CD4-positive, alpha-beta T cell treated with Interferon alpha-2 for 1 hour (primary cell): ENCODE measurements at places on chromosomes 16 and 17.

- no peak for DNase-seq
Observed at GRCh38 chr17:82239926-82240505, 11.2 kb downstream of the SLC16A3 start.

DNA sequence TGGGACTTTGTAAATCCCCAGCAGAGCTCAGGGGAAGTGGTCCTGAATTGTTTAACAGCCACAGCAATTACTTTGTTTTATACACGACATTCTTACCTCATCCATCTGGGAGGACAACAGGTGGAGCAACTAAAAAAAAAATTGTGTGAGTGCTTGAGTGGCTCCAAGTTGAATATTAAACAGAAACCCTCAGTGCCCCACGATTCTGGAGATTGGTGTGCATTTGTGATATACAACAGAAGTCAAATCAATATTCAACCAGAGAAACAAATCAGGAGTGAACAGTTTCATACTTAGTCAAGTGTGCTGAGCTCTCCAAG is 204.8 kb downstream of the HAPSTR1 start:
- no peak for DNase-seq

- no peak for DNase-seq
Observed at GRCh38 chr16:3444032-3444388, 530 bp downstream of the NAA60 start.

GRCh38 chr17:50798424-50799288 is 31.3 kb upstream of the ANKRD40CL start:
- DNase-seq: no peak

DNA sequence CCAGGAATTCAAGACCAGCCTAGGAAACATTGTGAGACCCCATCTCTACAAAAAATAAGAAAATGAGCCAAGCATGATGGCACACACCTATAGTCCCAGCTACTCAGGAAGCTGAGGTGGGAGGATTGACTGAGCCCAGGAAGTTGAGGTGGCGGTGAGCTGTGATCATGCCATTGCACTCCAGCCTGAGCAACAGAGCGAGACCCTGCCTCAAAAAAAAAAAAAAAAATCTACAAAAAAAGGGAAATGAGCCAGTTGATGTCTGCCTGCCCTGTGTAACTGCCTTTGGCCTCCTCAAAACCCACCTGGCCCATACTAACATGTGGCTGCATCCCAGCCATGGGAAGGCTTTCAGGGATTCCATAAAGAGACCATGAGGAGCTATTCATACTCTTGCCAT is 4.5 kb downstream of the RANBP10 start:
- DNase-seq: peak; percentile 54

GRCh38 chr17:57480438-57481196 is 224.3 kb downstream of the MSI2 start:
- DNase-seq: no peak

DNA sequence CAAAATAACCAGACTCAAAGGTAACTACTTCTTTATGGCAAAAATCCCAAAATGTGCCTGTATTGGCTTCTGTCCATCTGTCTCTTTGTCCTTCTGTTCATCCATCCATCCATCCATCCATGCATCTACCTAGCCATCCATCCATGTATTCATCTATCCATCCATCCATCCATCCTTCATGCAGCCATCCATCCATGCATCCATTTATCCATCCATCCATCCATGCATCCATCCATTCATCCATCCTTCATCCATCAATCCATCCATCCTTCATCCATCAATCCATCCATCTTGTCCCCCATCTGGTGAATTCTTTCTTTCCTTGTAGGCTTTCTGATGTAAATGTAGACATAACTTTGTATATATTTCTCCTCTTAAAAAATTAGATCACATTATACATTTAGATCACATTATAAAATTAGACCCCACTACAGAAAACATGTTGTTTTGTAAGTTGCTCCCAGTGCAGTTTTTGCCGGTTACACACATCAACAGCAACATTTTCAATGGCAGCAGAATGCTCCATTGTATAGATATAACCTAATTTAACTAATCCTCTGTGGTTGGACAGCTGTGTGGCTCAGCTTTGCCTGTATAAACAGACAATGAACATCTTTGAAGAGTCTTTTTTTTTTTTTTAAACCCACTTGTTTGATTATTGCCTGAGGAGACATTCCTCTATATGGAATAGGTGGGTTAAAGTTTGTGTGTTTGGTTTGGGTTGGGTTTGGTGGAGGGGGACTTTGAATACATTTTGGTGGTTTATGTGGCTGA is 72.0 kb downstream of the MSI2 start:
- DNase-seq: no peak

- no peak for DNase-seq
Observed at GRCh38 chr17:66076546-66077190, 115.3 kb downstream of the CEP112 start.

DNA sequence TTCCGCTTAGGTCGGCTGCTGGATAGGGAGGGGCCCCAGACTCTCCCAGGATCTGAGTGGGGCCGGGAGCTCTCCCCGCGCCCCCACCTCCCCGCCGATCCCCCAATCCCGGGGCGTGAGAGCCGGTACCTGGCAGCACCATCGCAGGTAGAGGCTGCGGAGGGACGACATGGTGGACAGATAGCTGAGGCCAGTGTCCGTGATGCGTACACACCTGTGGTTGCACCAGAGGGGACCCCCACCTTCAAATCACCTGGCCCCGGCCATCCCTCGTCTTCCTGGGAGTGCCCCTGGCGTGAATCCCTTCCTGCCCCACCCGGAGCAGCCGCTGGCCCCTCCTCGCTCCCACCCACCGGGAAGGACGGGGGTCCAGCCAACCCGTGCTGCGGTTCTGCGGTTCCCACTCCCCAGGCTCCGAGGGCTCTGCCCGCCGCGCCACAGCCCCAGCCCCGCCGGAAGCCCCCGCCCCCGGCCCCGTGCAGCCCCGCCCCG is 4.7 kb upstream of the WDR24 start:
- DNase-seq: no peak

DNA sequence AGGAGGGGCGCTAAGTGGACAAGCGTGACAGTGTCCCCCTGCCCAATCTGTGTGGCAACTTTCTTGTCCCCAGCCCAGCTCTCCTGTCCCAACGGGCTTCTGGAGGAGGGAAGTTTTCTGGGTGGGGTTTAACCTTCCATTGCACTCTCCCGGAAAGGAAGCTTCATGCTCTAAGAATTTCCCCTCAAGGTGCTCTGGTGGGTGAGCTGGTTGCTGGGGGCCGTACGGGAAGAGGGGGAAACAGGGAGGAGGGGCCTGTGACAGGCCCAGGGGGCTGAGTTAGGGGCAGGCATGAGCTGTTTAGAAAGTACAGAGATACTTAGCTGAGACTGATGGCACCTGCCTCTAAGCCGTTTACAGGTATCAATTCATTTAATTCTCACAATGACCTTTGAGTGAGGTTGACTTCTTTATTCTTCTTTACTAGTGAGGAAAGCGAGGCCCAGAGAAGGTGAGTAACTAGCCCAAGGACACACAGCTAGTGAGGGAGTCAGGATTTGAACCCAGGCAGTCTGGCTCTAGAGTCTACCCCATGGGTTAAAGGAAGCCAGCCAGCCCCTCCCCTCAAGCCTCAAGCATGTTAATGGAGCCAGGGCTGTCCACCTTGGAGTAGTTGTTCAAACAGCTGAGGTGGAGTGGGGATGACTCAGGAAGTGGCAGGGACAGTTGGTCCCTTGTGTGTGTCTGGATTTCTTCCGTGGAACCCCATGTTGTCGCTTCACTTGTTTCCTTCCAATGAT is 18.9 kb downstream of the ADGRG1 start:
- DNase-seq: no peak
